ENCODE measurements at places on chromosomes 11 and 22.

GRCh38 chr11:46832511-46833214, 13.4 kb downstream of the CKAP5 start:
- DNase-seq = no peak

- DNase-seq = no peak
Observed at GRCh38 chr11:106091480-106092123, 14.1 kb downstream of the AASDHPPT start.

DNA sequence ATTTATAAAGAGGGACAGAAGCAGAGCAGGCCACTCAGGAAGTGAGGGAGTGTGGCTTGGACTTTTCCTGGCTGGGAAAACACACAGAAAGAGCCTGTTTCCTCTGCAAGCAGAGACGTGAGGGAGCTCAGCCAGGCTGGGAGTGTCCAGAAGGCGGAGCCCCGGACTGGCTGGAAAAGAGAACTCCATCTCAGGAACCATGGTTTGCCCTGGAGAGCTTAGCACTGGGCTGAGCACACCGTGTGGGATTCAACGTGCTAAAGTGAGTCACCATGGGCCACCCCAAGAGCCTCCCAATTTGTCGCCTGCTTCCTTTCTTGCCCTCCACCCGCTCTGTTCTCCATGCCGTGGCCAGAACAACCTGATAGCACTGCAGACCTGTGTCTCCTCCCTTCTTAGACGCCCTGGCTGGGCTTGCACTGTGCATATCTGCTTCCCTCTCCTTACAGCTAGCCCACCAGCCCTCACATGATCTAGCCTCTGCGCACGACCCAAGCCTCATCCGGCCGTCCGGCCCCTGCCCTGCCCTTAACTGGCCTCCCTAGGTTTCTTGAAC, 51.8 kb downstream of the GALNT18 start:
- DNase-seq = peak; percentile 83

GRCh38 chr11:72812967-72813739, 1.1 kb upstream of the ATG16L2 start:
- DNase-seq = peak; percentile 94

DNA sequence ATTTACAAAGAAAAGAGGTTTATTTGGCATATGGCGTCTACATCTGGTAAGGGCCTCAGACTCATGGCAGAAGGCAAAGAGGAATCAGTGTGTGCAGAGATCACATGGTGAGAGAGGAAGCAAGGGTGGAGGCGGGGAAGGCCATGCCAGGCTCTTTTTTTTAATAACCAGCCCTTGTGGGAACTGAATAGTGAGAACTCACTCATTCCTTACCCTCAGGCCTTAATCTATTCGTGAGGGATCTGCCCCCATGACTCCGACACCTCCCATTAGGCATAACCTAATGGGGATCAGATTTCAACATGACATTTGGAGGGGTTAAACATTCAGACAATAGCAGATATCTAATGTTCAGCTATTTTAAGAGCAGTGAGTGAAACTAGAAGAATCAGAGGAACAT, 55.7 kb downstream of the ATM start:
- no peak for DNase-seq

GRCh38 chr22:36897611-36898010, 15.8 kb upstream of the CSF2RB start:
- no peak for DNase-seq

- peak; percentile 35 for DNase-seq
Observed at GRCh38 chr11:134530636-134531326, 118.7 kb upstream of the B3GAT1 start.

- peak; percentile 28 for DNase-seq
Observed at GRCh38 chr11:8689726-8690255, 7.2 kb downstream of the RPL27A start.

Measured in coronary artery (tissue), 2 donors.